ENCODE measurements at places on chromosomes 7 and 10. TPM values are rescaled to one million over a fixed set of nuclear protein-coding genes. Genes with fewer than 3 reads are reported as not detected.

Gene CYP2C9
- 0.25 TPM for total RNA-seq

Gene TMEM176A
- 0.49 TPM for total RNA-seq

Gene TBC1D12
- total RNA-seq, result 41.8 TPM

Gene ASB10
- total RNA-seq, result not detected

Gene SLC26A4
- 3.4 TPM for total RNA-seq

Gene MYL10
- not detected for total RNA-seq

Gene GNAT3
- not detected for total RNA-seq

Gene TEX36
- total RNA-seq, result not detected

Gene WNT8B
- total RNA-seq, result not detected

Gene GIMAP5
- 2.7 TPM for total RNA-seq

Gene TMEM130
- total RNA-seq, result 8.9 TPM

Gene TPK1
- total RNA-seq, result 7.6 TPM

Gene ANK3
- total RNA-seq, result 305 TPM

Gene RBP3
- total RNA-seq, result not detected

Gene LDB1
- 50.2 TPM for total RNA-seq

Gene IQUB
- total RNA-seq, result 2.0 TPM

Gene ANKRD61
- not detected for total RNA-seq

Gene SFXN4
- 17.5 TPM for total RNA-seq

Gene TMEM213
- total RNA-seq, result not detected

Gene SFRP5
- total RNA-seq, result 1.2 TPM

Gene MKX
- total RNA-seq, result 0.49 TPM

Gene UPK3B
- total RNA-seq, result 0.98 TPM

Gene ORC5
- total RNA-seq, result 28.8 TPM

Gene LEP
- not detected for total RNA-seq

Gene HOXA9
- 0.25 TPM for total RNA-seq

Gene TAS2R3
- 5.7 TPM for total RNA-seq

Gene PITX3
- not detected for total RNA-seq

Gene NEURL1
- total RNA-seq, result 26.8 TPM

Gene PLEKHS1
- total RNA-seq, result not detected

Gene AS3MT
- 9.1 TPM for total RNA-seq

Gene SYT15B
- total RNA-seq, result under 0.01 TPM

Gene GARIN1A
- total RNA-seq, result 0.74 TPM

Gene CDNF
- 1.2 TPM for total RNA-seq

Gene FOXI2
- total RNA-seq, result not detected

Gene SOSTDC1
- total RNA-seq, result 19.2 TPM

Gene KCNMA1
- total RNA-seq, result 49.2 TPM

Gene ZC3HAV1L
- 10.8 TPM for total RNA-seq

Gene COL17A1
- 0.25 TPM for total RNA-seq

Gene CNPY1
- total RNA-seq, result 0.74 TPM

Gene ZEB1
- 46.5 TPM for total RNA-seq

Measured in temporal lobe (tissue), 4 donors.